Activated CD4-positive, alpha-beta T cell treated with anti-CD3 and anti-CD28 coated beads, Interleukin-2, amount 50 U/mL, for 24 hours (primary cell): ENCODE measurements at places on chromosomes 11 and 22.

- no peak for DNase-seq
These were observed 27.4 kb downstream of the OTOG start for GRCh38 chr11:17574141-17575091.

GRCh38 chr11:111335549-111335948, 37.2 kb downstream of the POU2AF3 start:
- DNase-seq, result no peak

DNA sequence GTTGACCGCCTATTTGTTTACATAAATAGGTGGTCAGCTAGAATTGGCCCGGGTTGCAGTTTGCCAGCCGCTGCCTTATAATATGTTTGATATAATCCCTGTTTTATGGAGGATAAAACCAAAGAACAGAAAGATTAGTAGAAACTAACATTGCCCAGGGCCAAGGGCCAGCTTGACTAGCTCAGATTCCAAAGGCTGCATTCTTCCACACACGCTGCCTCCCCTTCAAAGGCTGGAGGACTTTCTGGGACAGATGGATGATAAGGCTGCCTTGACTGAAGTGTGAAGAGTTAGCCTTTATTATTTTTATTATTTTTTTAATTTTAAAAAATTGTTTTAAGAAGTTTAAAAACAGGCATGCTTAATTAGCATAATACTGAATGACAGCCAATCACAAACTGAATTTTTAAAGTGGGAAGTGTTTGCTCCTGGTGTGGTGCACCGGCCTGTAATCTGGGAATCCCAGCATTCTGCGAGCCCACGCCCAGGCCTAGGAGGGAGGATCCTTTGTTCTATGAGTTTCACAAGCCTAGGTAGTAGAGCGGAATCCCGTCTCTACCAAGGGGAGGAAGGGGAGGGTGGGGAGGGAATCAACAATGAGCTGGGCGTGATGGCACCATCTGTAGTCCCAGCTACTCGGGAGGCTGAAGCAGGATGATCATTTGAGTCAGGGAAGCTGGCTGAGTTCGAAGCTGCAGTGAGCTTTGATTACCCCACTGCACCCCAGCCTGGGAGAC, 114.9 kb downstream of the NAV2 start:
- no peak for DNase-seq

DNA sequence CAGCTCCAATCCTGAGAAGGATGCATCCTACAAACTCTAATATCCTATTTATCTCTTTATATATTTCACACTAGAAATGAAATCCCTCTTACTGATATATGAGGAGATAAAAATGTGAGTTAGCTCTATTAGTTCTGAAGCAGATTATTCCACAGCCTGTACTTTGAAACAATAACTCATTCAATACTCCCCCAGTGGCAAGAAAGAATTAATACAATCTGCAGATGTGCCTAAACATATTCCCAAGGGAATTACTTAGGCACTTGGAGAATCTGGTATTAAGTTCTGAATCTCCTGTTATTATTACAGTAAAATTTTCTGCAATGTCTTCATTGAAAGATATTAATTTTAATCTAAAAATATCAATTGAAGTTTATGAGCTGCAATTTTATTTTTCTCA, 59.4 kb downstream of the DDI1 start:
- DNase-seq, result no peak

- peak; percentile 10 for DNase-seq
These were observed at the start of gene LRRC10B for GRCh38 chr11:61507962-61508861. LRRC10B (plus strand) TSS chr11:61508749; CDS start chr11:61508999, 250 bp downstream.

GRCh38 chr11:114166897-114167323, 107.4 kb downstream of the ZBTB16 start:
- no peak for DNase-seq

- DNase-seq, result no peak
These were observed 36.2 kb upstream of the KRTAP5-7 start for GRCh38 chr11:71490731-71491390.

DNA sequence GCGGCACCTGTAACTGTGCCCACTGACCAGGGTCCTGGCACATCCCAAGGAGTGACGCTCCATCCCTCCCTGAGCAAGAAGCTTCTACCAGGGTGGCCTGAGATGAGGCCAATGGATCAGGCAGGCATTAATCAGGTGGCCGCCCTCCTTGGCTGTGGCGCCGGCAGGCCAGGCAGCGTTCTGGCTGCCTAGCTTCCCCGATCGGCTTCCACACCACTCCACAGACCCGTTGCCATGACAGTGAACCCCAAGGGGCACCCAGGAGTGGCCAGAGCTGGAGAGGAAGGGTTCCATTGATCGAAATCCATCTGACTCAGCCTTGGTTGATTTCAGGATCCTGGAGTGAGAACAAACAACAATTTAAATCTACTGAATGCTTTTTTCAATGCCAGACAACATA, 20.5 kb downstream of the LRRC55 start:
- DNase-seq, result no peak

GRCh38 chr11:79648766-79649520, 208.1 kb upstream of the TENM4 start:
- no peak for DNase-seq

- DNase-seq, result no peak
These were observed 129.8 kb upstream of the KIRREL3 start for GRCh38 chr11:127130321-127130720.

- no peak for DNase-seq
These were observed 50.3 kb downstream of the PKNOX2 start for GRCh38 chr11:125214601-125215565.

GRCh38 chr22:42907404-42908373, 50.6 kb upstream of the ARFGAP3 start:
- no peak for DNase-seq

GRCh38 chr22:44450503-44450902, 47.5 kb downstream of the RTL6 start:
- no peak for DNase-seq

DNA sequence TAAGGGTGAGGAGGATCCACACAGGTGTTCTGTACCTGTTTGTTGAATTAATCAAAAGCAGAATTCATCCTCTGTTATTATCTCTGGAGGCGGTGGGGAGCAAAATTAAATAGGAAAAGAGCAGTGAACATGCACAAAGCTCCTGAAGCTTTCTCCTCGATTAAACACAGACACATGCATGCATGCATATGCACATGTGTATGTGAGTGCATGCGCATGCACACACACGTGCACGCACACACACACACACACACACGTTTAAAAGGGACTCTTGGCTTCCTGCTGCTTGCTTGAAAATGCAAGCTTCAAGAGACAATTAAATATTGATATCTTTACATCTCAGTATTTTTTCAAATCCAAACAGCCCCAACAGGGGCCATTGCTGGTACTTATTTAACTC, 462.1 kb downstream of the BUD13 start:
- DNase-seq, result no peak

DNA sequence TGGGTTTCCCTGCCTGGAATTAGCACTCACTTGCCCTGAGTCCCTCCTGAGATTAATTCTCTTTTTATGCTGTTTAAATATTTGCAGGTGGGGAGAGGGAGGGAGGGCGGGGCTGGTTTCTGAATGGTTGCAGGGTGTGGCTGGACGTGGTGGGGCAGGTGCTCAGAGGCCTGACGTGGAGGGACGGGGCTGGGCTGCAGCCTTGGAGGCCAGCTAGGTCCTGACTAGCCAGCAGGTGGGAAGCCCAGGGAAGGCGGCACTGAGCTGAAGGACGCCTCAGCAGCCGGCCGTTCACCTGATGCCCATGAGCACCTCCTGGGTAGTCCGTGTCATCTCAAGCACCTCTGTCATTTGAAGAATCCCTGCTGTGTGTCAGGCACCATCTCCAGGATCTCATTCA, 21.3 kb downstream of the SGSM1 start:
- no peak for DNase-seq

DNA sequence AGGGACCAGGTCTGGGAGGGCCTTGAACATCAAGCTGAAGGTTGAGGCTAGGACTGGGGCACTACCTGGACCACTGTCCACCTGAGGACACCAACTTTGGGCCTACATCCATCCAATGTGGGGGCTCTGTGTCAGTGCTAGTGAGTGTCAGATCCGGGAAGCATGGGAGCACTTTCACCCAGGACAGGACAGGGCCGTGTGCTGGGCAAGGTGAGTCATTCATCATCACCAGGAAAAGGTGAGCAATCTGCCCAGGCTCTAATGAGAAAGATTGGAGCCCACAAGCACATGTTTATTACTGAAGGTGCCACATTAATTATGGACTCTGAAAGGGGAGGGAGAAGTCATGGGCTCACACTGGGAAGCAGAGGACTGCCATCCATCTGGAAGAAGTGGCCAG, 39.7 kb upstream of the DRD2 start:
- no peak for DNase-seq

GRCh38 chr11:107562647-107563208, 2.8 kb downstream of the ALKBH8 start:
- no peak for DNase-seq

- DNase-seq, result no peak
These were observed 378.2 kb downstream of the DCDC1 start for GRCh38 chr11:30991376-30991775.
